ENCODE measurements at places on chromosomes 4 and X.

DNA sequence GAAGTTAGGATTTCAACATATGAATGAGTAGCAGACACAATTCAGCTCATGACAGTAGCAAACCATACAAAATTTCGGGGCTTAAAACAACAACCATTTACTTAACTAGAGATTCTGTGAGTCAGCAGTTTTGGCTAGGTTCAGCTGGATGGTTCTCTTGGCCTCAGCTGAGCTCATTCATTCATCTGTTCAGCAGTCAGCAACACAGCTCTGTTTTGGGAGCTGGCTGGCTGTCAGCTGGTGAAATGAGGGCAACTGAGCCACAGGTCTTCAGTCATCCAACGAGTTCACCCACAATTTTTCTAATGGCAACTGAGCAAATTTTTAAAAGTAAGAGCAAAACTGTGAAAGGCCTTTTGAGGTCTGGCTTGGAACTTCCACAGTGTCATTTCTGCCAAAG is 2005.1 kb upstream of the AGA start:
- no peak for DNase-seq

GRCh38 chr4:174654634-174655033 is 132.3 kb upstream of the HPGD start:
- no peak for DNase-seq

- DNase-seq = no peak
Measured at GRCh38 chr4:13830449-13830848, 202.9 kb upstream of the BOD1L1 start.

GRCh38 chr4:1470393-1470670 is 64.1 kb upstream of the NKX1-1 start:
- no peak for DNase-seq

DNA sequence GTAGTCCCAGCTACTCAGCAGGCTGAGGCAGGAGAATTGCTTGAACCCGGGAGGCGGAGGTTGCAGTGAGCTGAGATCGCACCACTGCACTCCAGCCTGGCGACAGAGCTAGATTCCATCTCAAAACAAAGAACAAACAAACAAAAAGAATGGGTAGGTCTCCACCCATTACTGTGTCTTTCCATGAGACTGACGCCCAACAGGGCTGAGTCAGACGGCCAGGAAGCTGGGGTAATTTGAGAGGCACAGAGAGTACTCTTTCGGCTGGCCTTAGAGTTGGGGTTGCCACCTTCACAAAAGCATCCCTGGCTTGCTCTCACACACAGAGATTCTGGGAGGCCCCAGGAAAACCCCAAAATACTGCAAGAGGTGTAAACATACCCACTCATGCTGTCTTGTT is 72.0 kb upstream of the DHRSX start:
- DNase-seq = no peak

DNA sequence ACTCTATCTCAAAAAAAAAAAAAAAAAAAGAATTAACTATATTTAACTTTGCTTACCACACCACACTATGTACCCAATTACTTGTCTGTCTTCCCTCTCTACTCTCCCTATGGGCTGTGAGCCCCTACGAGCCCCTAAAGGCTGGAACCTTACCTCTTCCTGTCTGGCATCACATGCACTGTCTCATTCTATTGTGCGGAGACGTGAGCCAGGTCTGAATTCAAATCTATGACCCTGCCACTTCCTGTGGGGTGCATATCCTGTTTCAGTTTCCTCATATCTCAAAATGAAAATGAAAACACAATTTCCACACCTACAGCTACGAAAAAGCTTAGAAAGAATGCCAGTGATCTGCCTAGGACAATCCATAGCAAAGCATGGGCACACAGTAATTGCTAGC is 42.9 kb upstream of the HS3ST1 start:
- peak; percentile 52 for DNase-seq

GRCh38 chr4:155612074-155612473 is 54.6 kb upstream of the GUCY1A1 start:
- no peak for DNase-seq

- DNase-seq = no peak
Measured at GRCh38 chrX:16733013-16733412, 13.6 kb downstream of the SYAP1 start.

DNA sequence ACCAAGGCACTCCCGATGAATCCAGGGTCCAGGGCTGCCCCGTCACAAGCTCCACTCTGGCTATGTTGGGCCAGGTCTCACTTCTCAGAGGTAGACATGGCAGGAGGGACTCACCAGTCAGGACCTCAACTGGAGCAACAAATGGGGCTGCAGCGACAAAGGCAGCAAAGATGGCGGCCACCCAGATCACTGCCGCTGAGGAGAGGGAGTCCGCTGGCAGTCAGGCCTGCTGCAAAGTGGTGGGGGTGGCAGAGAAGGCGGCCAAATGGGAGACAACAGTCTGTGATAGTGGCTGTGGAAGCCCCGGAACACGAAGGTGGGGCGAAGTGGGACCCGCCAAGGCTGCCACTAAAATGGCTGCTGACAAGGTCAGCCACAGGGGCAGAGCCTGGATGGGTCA is 143.3 kb upstream of the RADX start:
- DNase-seq = no peak

GRCh38 chr4:81352446-81352835 is 119.3 kb downstream of the RASGEF1B start:
- no peak for DNase-seq

GRCh38 chrX:137034508-137034872 is 695 bp upstream of the GPR101 start:
- DNase-seq = no peak

- DNase-seq = no peak
Measured at GRCh38 chrX:115642311-115642710, 81.3 kb downstream of the PLS3 start.

DNA sequence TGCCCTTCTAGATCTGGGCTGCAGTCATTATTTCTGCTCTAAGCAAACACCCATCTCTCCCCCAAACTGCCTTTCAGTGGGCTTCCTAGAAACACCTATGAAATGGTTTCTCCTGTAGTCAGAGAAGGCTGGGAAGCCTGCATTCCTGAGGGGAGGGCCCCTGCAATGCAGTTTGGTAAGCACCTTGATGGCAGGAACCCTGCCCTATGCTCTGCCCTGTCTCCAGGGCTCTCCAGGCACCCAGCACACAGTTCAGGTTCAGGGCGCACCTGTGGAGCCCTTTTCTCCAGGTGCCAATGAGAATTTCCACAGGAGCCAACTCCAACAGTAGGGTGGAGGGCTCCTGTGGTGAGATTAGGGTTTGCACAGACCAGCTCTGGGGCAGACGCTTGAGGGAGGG is 69.1 kb upstream of the FBXW7 start:
- no peak for DNase-seq

- no peak for DNase-seq
Measured at GRCh38 chrX:9456250-9457074, 8.4 kb upstream of the TBL1X start.

GRCh38 chr4:101954351-101954750 is 163.8 kb downstream of the BANK1 start:
- DNase-seq = no peak
